Activated CD4-positive, alpha-beta T cell treated with anti-CD3 and anti-CD28 coated beads, Interleukin-2, amount 10 ng/mL, durations not matched to agents 7 days and 5 days (primary cell): ENCODE measurements at places on chromosomes 2 and 18.

DNA sequence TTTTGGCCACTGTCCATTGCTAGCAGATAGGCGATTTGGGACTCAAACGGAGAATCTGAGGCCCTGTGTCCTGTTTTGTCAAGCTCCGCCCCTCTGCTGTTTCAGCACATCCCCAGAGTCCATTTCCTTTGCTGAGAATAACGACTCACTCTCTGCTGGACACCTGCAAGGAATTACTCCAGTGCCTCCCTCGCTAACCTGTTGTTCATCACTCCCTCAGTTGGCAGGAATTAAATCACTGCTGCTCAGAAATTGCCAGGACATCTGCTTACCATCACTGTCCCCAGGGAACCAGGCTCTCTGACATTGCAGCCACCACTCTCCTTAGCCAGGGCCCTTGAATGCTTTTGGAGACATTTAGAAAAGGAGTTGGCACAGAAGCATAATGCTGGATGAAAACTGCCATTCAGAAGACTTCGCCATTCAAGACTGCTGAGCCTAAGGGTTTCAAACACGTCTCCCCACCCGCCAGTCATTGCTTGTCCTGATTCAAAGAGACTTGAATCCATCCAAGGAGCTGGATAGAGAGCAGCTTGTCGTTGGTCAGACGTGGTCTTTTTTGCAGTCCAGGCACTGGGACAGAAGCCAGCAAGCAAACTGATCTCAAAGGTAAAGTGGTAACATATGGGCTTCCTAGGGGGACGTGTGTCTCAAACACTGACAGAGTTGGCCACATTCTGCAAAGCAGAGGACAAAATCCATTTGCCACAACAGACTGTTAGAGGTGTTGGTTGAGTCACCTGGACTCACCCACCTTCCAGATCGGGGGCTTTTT, 155.3 kb downstream of the UXS1 start:
- no peak overlapping the region for H3K27ac ChIP-seq
- H3K36me3 ChIP-seq = no peaks in the 10 kb centered on the region

DNA sequence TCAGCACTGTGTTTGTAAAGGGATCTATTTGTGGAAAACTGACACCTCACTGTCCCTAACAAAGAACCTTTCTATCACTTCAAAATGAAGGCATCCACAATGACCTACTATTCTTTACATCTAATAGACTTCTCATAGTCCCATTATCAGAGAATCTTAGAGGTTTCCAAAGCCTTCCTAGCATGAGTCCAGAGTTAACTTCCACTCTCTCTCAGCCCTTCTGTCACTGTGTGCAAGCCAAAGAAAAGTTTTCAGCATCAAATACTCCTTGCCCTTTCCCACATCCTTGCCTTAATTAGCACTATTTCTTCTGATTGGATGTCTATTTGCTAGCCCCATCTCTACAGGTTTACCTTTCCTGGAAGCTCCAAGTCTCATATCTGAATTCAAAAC, 178.5 kb downstream of the ERBB4 start:
- no peak for DNase-seq
- no peaks in the 10 kb centered on the region for H3K27me3 ChIP-seq
- H3K4me3 ChIP-seq = no peak overlapping the region
- no peaks in the 10 kb centered on the region for H3K4me1 ChIP-seq
- no peak overlapping the region for H3K27ac ChIP-seq
- H3K36me3 ChIP-seq = no peaks in the 10 kb centered on the region

GRCh38 chr2:171407030-171407675, 26.6 kb downstream of the METTL8 start:
- DNase-seq = peak; percentile 8
- H3K4me1 ChIP-seq = peaks cover 20% of the 10 kb centered on the region
- no peak overlapping the region for H3K27ac ChIP-seq
- H3K36me3 ChIP-seq = peaks cover 10% of the 10 kb centered on the region
- no peaks in the 10 kb centered on the region for H3K27me3 ChIP-seq
- H3K4me3 ChIP-seq = no peak overlapping the region

DNA sequence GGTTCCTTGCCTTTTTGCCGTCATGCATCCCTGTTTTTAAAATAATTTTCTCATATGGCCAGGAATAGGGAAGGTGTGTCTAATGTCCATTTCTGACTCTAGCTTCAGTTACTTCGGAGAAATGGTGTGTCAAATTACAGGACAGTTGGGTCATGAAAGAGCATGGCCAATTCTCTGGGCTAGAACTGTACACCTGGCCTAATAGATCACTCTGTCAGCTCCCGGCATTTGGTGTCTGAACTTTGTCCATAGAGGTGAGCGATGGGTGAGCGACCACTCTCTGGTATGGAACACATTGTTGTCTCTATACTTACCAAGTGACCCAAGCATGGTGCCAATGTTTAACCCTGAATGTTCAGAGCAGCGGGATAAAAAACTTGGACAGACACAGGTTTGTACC, 38.3 kb upstream of the ASB18 start:
- no peak for DNase-seq
- H3K4me3 ChIP-seq = no peak overlapping the region
- no peak overlapping the region for H3K27ac ChIP-seq
- H3K4me1 ChIP-seq = no peaks in the 10 kb centered on the region
- H3K36me3 ChIP-seq = no peaks in the 10 kb centered on the region
- H3K27me3 ChIP-seq = no peaks in the 10 kb centered on the region

GRCh38 chr18:22865354-22866116, 67.6 kb upstream of the RBBP8 start:
- no peak overlapping the region for H3K27ac ChIP-seq
- H3K27me3 ChIP-seq = peaks cover 56% of the 10 kb centered on the region
- no peak for DNase-seq
- no peaks in the 10 kb centered on the region for H3K36me3 ChIP-seq

DNA sequence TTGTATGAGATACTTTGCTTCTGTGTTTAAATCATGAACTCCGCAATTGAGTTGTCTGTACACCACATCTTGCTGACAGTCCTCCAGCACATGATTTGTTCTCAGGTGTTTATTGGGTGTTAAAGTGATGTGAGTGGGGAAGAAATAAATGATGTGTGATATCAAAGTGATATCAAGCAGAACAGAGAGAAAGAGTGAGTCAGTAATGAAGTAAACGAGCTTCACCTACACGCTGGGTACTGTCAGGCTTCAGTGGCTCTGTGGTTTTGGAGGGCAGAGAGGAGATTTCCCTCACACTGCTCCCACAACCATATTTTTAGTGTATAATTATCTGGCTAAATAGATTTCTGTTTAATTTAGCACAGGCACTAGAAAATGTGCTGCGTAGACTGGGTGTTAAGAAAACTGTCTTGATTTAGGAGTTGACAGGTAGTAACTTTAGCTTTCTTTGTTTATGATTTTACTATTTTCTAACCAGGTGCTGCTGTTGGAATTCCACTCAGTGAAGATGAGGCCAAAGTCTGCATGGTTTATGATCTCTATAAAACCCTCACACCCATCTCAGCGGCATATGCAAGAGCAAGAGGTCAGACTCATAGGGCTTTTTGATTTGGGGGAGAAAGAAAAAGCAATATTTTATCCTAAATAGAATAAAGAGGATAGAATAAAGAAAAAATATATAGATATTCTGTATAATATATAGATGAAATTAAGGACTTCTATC, 21.2 kb downstream of the ATIC start:
- peaks cover 8% of the 10 kb centered on the region for H3K4me1 ChIP-seq
- DNase-seq = no peak
- H3K27me3 ChIP-seq = no peaks in the 10 kb centered on the region
- peaks cover 58% of the 10 kb centered on the region for H3K36me3 ChIP-seq
- no peak overlapping the region for H3K4me3 ChIP-seq

DNA sequence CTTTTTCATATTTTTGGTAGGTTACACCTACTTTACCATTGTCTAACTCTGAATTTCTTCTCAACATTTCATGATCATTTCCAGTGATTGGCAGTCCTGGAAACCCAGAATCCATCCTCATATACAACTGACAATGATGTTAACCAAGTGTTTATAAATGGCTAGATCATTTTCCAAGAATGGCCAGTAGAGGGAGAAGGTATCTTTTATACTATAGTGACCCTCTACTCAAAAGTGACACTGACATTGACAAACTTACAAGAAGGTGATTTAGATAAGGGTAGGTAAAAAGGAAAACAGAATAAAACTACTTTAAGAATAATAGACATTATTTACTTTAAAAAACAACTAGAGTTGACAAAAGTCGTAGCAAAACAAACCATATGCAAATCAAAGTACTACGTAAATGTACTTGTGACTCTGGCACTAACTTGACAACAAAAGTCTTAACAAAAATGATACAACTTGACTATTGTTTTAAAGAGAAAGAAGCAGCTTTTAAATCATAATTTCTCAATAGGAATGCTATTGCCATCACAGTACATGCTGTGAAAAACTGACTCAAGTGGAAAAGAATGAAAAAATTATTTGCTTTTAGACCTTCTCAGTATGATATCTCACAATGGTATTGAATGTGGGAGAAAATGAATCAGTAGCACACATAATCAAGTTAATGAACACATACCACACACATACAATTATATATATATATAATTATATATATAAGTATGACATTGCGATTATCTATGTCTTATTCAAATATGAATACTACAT, 76.6 kb upstream of the GRB14 start:
- H3K27me3 ChIP-seq = no peaks in the 10 kb centered on the region
- H3K36me3 ChIP-seq = no peaks in the 10 kb centered on the region
- H3K4me1 ChIP-seq = no peaks in the 10 kb centered on the region
- no peak for DNase-seq
- no peak overlapping the region for H3K27ac ChIP-seq

DNA sequence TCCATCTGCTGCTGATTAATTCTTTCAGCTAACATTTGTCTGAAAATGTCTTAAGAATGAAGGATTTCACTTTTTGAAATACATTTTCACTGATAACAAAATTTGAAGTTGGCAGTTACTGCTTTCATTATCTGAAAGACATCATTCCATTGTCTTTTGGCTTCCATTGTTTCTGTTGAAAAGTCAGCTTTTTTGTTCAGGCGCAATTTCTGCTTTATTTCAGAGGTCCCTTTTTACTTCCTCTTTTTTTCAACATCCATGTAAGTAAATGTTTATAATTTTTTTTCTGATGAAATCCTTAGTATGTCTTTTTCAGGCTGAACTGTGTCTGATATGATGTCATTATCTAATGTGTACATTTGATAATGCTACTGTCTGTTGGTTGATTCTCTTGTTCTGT, 184.2 kb downstream of the RND3 start:
- no peaks in the 10 kb centered on the region for H3K36me3 ChIP-seq
- no peak for DNase-seq
- no peak overlapping the region for H3K4me3 ChIP-seq
- H3K4me1 ChIP-seq = no peaks in the 10 kb centered on the region
- no peaks in the 10 kb centered on the region for H3K27me3 ChIP-seq

DNA sequence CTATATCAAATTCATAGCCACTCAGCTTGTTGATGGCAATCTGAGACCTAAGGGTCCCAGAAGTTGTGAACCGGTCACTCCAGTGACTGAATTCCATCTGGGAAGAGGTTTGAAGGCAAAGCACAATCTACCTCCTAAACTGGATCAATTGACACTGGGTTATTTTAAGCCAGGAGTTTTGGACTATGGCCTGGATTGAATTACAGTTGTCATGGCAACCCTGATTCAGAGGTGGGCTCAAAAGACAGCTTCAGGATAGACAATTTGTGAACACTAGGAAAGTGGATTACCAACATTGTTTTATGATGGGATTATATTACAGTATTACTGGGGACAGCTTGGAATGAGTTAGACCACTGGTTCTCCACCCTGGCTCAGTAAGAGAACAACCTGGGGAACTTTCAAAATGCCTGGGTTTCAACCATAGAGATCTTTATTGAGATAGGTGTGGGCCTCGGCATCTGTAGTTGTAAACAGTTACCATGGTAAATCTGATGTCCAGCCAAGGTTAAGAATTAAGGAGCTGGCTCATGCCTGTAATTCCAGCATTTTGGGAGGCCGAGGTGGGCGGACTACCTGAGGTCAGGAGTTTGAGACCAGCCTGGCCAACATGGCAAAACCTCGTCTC, 58.8 kb downstream of the MFSD6 start:
- H3K27ac ChIP-seq = no peak overlapping the region
- H3K4me3 ChIP-seq = no peak overlapping the region
- DNase-seq = no peak

DNA sequence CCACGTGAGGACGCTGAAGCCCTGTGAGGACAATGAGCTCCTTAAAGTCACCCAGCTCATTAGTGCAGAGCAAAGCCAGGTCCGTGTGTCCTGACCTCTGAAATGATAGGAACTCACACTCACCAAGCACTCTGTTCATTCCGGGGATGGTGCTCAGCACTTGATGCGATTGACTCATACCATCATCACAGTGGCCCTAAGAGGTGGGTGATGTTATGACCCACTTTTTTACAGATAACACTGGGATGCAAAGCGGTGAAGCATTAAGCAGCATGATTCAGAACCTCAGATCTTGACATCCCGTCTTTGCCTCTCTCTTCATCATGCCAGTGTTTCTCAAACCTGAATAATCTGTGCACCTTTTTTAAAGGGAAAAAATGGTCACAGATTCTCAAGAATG, 234.8 kb downstream of the ALPK2 start:
- no peak for DNase-seq
- H3K4me3 ChIP-seq = no peak overlapping the region
- no peaks in the 10 kb centered on the region for H3K36me3 ChIP-seq
- H3K27ac ChIP-seq = no peak overlapping the region
- H3K4me1 ChIP-seq = peaks cover 15% of the 10 kb centered on the region

- no peak overlapping the region for H3K27ac ChIP-seq
- peaks cover 3% of the 10 kb centered on the region for H3K27me3 ChIP-seq
- no peaks in the 10 kb centered on the region for H3K36me3 ChIP-seq
These were observed 12.4 kb upstream of the CCDC88A start for GRCh38 chr2:55431982-55432627.
